ENCODE measurements at places on chromosomes 12 and 14. TPM values are rescaled to one million over a fixed set of nuclear protein-coding genes. Genes with fewer than 3 reads are reported as not detected.

DNA sequence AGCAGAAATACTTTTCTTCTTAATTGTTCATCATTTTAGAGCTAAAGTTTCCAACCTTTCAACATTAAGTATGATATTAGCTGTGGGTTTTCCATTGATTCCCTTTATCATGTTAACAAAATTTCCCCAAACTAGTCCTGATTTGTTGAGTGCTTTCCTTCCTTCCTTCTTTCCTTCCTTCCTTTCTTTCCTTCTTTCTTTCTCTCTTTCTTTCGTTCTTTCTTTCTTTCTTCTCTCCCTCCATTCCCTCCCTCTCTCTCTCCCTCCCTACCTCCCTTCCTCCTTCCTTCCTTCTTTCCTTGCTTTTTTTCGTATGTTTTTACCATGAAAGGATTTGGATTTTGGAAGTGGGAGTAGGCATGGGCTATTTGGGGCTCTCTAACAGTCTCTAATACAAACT is 133.5 kb downstream of the LMNTD1 start:
- DNase-seq: no peak

GRCh38 chr14:20802341-20803084 is at the start of gene RNASE1:
TSS of gene RNASE1 (minus strand) at chr14:20802844. CDS start at chr14:20802068, 776 bp downstream.
- no peak for DNase-seq

FOXN4 gene
- total RNA-seq: not detected

DNA sequence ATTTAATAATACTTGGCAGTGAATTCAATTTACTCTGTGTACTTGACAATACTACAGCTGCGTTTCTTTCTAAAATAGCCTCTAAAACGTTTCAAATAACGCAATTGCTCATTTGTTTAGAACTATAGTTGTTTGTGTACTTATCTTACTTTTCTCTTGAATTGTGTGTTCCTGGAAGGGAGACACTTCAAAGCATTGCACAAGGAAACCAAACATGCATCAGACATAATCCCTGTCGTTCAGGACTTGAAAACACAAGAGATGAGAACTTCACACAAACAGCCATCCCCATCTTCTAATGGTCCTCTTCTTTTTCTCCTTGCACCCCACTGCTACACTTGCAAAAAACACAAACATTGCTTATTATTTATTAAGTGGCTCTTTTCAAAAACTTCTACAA is 38.5 kb downstream of the PTGER2 start:
- no peak for DNase-seq

GRCh38 chr14:100840286-100841065 is 14.6 kb downstream of the MEG3 start:
- no peak for DNase-seq

- no peak for DNase-seq
These were observed 152.3 kb downstream of the PHETA1 start for GRCh38 chr12:111216387-111217159.

MOAP1 gene
- 16.9 TPM for total RNA-seq

GRCh38 chr14:67400434-67400833 is 11.5 kb downstream of the PLEK2 start:
- no peak for DNase-seq

- peak; percentile 69 for DNase-seq
These were observed 163.6 kb upstream of the PLEKHG7 start for GRCh38 chr12:92539110-92539749.

DNA sequence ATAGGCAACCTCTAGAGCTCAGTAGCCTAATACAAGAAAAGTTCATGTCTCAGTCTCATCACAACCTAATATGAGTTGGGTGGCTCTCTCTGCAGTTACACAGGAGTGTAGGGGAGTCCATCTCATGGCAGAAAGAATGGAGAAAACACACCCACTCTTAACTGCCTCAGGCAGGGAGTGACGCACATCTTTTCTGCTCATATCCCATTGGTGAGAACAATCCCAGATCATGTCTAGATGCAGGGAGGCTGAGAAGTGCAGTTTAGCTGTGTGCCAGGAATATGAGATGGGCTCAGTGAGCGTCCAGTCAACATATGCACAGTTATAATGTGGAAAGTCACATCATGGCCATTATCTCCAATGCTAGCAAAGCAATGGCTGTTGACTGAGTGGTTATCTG is 59.3 kb upstream of the KCNA5 start:
- DNase-seq: no peak

- DNase-seq: peak; percentile 13
These were observed 16.7 kb upstream of the IFNG start for GRCh38 chr12:68176257-68176656.

DNA sequence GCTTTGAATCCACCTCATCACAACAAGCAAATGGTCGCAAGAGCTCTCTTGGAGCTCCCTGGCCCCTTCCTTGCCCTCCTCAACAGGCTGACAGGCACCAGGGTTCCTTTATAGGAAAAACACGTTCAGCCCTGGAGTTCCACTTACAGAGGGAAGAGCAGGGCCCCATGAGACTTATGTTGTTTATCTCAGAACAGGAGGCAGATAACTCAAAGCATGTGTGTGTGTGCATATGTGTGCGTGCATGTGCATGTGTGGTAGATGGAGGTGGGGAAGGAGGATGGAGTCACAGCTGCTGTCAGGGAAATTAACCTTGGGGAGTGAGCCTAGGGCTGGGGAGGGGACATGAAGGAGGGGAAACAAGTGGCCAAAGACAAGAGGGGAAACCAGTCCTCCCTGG is 138.1 kb downstream of the DPF3 start:
- DNase-seq: no peak

Measured in fibroblast of lung (primary cell).